ENCODE measurements at places on chromosomes 4 and X.
A peak's percentile ranks its signal among the peaks of the same experiment; 100 is the strongest.

GRCh38 chr4:177687117-177687516, 244.9 kb upstream of the AGA start:
- no peak for DNase-seq

- DNase-seq = no peak
Measured at GRCh38 chrX:19513383-19513782, 1.9 kb downstream of the MAP3K15 start.

DNA sequence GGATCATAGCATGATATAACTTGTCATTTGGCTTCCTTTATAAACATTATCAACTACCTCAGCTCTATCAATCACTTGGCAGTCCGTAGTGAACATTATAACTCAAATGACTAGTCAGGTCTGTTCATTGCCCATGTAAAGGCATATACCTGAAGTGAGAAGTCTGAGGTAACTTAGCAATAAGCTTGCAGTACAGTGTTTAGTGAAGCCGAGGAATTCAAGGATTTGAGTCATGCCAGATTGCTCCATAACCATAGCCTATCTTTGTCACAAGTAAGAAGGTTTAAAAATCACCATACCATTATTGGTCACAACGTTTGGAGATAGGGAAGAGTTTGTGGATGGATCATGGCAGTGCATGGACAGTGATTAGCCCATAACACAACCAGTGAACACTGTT, 41.6 kb downstream of the AR start:
- no peak for DNase-seq

DNA sequence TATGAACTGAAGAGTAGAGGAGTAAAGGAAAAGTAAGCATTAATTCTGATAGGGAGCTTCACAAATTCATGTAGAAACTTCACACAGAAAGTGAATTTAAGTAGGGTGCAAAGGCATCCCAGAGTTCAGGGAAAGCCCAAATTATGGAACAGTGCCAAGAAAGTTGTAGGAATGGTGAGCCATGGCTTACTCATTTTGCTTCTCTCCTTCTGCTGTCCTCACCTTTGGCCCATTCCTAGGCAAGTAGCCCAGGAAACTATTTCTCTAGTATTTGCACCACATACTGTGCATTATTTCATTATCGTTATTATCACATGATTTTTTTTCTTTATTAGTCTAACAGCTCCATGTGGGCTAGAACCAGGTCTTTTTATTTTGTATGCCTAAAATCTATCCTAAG, 34.9 kb upstream of the IL1RAPL1 start:
- no peak for DNase-seq

GRCh38 chr4:102642631-102643298, 118.0 kb downstream of the MANBA start:
- DNase-seq = no peak

GRCh38 chr4:24973747-24974601, 56.8 kb downstream of the LGI2 start:
- no peak for DNase-seq

DNA sequence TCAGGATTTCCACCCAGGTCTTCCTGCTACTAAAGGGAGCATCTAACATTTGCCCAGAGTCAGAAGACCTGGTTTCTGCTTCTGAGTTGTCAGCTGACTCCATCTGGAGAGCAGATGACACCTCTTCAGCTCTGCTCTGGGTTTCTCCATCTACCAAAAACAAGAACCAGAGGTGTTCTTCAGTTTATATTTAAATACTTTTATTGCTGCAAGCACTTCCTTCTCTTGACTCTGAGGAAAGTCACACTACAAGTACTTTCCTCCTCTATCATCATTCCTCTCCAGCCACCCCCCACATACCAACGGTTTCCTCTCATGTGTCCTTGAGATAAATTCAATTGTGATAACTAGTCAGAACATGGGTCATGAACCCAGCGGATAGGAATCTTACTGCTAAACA, 88.4 kb downstream of the PPP3CA start:
- DNase-seq = no peak

DNA sequence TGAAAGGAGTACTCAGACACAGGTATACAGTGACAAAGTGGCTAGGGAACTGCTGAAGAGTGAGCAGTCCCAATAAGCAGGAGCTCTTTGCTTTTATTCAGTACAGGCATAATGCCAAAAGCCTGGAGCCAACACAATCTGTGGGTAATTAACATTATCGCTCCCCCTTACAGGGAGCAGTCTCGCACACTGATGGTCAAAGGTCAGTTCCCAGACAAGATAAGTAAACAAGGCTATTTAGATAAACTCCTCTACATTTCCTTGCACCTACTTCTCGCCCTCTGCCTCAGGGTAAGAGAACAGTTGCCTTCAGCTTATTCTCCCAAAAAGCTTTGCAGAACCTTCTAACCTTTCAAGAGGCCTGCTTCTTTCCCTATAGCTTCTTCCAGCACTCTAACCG, 73.9 kb upstream of the TAF9B start:
- DNase-seq = no peak

GRCh38 chr4:44760142-44760898, 34.0 kb upstream of the GNPDA2 start:
- DNase-seq = peak; percentile 52

DNA sequence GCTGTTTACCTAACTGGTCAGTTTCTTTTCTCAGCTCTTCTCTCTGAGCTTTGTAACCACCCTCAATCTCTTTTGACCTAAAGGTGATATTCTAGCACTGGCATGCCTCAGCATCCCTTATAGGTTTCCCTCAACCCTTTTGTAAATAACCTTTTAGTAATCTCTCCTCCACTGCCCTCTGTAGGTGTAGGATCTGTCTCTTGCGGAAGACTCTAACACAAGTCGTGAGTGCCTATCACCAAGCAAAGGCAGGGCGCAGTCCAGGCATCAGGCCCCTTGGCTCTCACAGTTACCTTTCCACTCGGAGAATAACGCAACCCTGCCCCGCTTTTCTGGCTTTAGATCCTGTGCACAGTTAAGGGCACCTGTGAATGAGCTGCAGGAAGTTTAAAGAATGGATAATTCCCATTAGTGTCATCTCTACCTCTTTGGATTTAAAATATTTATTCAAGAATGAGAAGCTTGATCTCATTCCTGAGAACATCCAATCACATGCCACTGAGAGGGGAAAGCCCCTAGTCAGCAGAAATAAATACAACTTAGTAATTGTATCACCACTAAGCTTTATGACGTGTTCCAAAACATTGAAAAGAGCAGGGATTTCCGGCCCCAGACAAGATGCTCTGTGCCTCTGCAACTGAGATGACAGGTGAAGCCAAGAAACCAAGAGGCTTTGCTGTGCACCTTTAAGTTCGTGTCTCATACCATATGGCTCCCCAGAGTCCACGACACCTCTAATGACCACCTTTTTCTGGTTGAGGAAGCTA, 58.8 kb downstream of the SPINK2 start:
- no peak for DNase-seq

GRCh38 chr4:54058171-54058570, 6.2 kb downstream of the CHIC2 start:
- no peak for DNase-seq

DNA sequence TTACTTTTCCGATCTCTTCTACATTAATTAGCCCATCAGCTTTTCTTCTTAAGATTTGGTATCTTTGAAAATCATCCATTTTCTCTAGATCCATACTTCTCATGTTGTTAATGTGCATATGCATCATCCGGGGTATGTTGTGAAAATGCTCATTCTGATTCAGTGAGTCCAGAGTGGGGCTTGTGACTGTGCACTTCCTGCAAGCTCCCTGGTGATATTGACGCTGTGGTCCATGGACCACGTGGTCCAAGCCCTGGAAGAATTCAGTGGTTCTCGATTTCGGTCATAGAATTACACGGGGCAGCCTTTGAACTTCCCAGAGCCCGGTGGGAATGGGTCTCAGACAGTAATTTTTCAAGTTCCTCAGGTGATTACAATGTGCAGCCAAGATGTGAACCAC, 69.8 kb downstream of the ZFX start:
- DNase-seq = no peak

- DNase-seq = no peak
Measured at GRCh38 chr4:113888006-113888405, 91.4 kb downstream of the ARSJ start.
